Activated CD4-positive, alpha-beta memory T cell treated with anti-CD3 and anti-CD28 coated beads for 36 hours (primary cell): ENCODE measurements at places on chromosomes 12 and 14.

GRCh38 chr12:22310709-22311108, 23.8 kb downstream of the ST8SIA1 start:
- no peak for DNase-seq

GRCh38 chr12:80445083-80445793, 1.2 kb downstream of the PTPRQ start:
- no peak for DNase-seq

DNA sequence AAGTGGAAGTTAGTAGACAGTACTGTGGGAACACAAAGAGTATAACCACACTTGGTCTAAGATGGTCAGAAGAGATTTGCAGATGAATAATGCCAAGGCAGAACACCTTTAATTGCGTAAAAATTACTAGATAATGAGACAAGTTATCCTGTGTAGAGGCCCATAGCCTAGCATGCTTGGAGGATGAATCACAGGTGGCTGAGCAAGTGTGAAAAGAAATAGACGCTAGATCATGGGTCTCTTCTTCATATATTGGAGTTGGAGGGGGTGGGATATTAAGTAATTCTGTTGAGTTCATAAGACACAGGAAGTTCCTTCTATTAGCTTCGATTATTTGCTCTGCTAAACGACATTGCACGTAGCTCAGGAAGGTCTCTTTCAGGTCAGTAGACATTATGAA, 454.3 kb upstream of the LMO3 start:
- no peak for DNase-seq

GRCh38 chr12:14416658-14417057, 51.2 kb downstream of the ATF7IP start:
- DNase-seq, result peak; percentile 44

DNA sequence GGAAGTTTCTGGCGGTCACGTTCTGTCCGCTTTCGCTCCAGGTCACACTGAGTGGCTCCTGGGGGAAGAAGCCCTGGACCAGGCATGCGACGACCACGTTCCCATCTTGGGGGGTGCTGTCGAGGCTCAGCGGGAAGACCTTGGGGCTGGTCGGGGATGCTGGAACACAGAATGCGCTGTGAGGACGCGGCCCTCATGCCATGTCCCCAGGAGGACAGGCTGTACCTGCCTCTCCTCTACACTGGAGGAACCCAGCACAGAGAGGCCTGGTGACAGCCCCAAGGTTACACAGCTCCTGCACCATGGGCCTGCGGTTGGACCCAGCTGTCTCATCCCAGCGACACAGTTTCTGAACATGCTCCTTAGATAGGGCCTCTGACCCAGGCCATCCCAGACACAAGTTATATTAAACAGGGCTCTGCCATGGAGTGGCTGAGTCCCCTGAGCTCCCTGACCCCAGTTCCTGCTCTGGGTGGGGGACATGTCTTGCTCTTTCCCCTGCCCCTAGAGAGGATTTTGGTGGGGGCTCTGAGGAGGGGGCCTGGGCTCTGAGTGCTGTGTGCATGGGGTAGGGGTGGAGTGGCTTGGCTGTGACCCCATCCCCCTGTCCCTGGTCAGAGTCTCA, 62.0 kb downstream of the TMEM121 start:
- DNase-seq, result no peak

DNA sequence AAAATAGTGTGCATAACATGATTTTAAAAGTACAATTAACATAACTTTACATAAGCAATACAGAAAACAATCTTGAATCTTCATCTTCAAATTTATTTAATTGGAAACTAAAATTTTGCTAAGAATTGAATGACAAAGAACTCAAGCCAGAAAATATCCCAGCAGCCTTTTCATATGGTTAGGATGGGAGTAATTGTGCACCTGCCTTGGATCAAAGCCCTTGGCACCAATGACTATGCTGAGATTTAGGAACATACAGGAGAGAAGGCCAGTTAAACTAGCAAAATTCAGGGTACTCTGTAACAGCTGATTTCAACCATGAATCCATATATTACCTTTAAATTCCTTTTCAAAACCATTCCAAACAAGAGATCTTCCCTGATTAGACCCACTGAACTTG, 5.8 kb downstream of the KERA start:
- DNase-seq, result no peak

- DNase-seq, result no peak
These were observed 2.8 kb upstream of the ACADS start for GRCh38 chr12:120722784-120723183.

DNA sequence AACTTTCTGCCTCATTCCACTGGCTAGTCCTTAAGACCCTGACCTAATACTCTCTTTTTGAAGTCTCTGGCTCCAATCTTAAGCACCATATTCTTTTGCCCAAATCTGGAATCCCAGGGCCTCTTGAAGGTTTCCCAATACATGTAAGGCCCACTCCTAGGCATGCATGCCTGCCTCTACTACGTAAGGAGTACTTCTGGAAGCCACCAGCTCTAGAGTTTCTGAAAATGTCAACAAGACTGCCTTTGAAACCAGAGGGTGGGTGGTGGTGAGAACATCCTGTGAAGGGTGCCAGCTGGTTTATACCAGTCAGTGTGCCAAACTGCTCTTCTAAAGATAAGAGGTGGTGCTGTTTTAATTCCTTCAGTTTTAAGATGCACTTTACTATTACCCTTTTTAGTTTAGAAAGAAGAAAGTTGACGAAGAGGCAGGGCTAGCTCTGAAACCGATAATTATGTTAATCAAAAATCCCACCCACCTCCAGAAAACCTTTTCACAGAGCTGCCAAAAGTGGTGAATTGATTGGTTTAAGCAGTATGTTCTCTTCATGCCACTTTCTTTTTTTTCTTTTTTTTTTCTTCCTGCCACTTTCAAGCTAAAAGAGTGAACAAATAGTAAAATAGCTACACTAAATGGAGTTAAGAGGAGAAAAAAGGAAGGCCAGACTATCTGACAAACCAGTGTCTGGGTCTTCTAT, 8.7 kb upstream of the WDR89 start:
- peak; percentile 75 for DNase-seq

DNA sequence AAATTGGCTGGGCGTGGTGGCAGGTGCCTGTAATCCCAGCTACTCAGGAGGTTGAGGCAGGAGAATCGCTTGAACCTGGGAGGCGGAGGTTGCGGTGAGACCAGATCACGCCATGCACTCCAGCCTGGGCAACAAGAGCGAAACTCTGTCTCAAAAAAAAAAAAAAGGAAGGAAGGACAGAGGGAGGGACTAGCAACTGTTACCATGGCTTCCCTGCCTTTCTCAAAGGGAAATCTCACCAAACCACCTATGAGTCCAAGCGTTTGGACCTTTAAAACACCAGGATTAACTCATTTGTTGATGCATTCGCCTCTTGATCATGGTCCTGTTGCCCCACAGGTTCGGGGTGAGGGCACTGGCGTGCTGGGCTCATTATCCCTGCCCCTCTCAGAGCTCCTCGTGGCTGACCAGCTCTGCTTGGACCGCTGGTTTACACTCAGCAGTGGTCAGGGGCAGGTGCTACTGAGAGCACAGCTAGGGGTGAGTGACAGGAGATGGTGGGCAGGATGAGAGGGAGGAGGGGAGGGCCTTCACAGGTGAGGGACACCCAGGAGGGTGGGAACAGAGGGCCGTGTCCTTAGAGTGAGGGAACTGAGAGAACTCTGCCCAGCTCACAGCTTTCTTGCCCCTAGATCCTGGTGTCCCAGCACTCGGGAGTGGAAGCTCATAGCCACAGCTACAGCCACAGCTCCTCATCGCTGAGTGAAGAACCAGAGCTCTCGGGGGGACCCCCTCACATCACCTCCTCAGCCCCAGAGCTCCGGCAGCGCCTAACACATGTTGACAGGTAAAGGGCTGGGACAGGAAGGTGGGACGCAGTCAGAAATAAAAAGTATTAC, 10.2 kb upstream of the MYL6B start:
- DNase-seq, result no peak

GRCh38 chr12:11713202-11713601, 63.7 kb downstream of the ETV6 start:
- peak; percentile 36 for DNase-seq

DNA sequence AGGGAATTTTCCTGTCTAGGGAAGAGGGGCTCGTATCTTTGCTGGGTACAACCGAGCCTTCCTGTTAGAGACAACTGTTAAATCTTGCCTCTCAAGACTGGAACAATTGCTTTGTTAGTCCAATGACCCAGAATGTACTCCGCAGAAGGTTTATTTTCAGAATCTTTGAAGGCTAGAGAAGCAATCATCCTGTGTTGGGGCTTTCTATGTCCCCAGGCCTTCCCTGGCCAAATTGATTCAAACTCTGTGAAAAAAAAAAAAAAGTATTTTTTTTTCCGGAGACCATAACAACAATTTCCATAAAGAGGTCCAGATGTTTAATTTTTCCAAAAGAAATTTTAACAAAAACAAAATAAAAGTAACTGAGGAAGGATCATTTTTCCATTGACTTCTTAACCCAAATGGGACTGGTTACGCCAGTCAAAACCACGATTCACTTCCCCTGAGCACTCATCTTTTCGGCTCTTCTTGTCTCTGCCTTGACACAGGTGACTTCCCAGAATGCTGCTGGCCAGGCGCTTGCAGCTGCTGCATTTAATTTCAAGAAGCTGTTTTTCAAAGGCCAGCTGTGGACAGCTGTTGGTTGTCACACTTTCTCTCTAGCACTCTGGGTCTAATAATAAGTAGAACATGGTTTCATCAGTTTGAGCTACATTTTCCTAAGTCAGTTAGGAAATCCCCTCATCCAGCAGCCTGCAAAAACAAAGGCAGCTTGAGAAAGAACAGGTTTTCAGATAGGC, 81.6 kb upstream of the MANSC4 start:
- DNase-seq, result peak; percentile 24

- no peak for DNase-seq
These were observed 2.5 kb upstream of the PSEN1 start for GRCh38 chr14:73133795-73134194.

- DNase-seq, result no peak
These were observed 78.7 kb downstream of the PLXNC1 start for GRCh38 chr12:94227066-94227465.

DNA sequence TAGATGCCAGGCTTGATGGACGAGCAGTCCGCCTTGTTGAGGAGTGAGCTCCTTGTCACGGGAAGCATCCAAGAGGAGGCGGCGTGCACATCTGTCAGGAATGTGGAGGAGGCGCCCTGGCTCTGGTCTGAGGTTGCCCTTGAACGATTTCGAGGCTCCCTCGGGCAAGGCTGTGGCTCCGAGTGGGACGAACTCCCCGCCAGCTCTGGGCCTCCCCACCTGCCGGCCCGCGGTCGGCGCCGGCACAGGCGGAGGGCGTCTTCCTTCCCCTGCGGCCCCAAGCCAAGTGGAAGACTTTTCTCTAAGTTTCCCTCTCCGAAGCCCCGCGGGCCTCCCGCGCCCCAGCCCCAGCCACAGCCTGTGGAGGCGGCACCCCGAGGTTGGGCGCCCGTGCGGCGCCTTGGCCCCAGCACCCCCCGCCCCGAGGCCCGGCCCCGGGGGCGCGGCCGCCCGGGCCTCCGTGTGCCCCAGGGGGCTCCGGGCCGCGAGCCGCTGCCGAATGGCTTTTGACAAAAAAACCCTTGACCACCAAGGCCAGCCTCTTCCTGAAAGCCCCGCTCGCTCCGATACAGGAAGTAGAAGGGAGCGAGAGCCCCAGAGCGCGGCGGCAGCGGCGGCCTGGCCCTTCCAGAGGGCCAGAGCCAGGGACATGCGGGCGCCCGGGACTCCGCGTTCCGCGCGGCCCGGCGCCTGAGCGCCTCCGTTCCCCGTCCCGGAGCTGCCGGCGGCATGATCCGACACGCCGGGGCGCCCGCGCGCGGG, at the start of gene RIN3:
RIN3 (plus strand) TSS at position 578 of the 762 bp plus-strand sequence; CDS start at position 730, 152 bp downstream.
- peak; percentile 50 for DNase-seq

- no peak for DNase-seq
These were observed 105.6 kb downstream of the GPR135 start for GRCh38 chr14:59359431-59360124.

DNA sequence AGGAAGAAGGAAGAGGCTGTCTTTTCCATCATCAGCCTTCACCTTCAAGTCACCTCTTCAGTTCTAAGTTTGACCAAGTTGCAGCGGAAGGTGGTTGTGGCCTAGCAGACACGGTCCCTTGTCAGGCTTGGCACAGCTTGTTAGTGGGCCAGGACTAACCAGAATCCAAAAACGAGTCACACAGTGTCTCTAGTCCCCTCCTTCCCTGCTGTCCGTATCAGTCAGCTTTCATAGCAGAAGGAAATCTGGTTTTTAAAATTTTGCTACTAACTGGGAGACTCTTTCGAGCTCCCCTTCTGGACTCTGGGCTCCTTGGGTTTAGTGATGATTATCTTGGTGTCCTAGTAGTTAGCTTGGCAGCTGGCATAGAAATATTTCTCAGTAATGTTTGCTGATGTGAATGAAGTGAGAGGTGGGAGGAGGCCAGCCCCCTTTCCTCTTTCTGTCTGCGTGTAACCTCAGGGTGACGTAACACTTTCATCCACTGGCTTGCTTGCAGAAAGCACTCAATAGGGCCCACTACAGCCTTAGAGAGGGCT, 3.8 kb downstream of the ETV6 start:
- DNase-seq, result peak; percentile 80

DNA sequence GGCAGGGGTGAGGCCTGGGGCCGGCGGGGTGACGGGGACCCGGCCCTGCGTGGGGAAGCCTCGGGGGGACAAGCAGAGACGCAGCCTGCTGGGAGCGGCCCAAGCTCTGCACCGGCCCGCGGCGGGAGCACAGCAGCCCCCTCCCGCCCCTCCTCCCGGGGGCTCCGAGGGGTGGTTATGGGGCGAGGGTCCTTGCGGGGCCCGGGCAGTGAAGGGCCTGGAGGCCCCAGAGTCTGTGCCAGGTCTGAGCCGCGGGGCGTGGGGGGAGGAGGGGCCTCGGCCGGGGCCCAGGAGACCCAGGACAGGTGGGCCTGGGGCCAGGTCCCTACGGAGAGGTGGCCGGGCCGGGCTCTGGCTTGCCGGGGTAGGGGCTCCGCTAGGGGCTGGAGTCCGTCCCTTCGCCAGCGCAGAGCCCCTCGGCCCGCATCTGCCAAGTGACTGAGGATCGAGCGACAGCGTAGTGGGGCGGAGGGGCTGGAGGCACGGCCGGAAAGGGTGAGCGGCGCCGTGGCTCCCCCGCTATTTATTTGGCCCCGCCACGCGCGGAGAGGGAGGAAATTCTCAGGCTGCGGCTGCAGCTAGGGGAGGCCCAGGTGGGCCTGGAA, 495 bp downstream of the TMEM121 start:
- DNase-seq, result peak; percentile 26

DNA sequence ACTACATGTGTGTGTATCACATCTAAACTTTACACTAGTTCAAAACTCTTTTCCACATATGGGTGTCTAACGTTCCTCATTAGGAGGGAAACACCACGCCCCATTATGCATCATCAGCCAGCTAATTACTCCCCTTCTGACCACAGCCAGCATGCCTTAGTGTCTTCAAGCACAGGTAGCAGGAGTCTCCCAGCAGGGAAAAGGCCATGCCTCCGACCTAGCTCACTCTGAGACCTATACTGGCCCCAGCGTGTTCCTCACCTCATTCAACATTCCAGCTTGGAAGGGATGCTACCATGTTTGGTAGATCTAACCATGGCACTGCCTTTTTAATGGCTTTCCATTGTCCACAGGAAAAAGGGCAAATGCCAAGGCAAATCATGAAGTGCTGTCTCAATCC, 66.1 kb upstream of the PRB2 start:
- no peak for DNase-seq
